ENCODE measurements at places on chromosomes 4 and X.

GRCh38 chr4:82213485-82214417 lies 160.0 kb downstream of the HNRNPD start:
- no peak for DNase-seq

DNA sequence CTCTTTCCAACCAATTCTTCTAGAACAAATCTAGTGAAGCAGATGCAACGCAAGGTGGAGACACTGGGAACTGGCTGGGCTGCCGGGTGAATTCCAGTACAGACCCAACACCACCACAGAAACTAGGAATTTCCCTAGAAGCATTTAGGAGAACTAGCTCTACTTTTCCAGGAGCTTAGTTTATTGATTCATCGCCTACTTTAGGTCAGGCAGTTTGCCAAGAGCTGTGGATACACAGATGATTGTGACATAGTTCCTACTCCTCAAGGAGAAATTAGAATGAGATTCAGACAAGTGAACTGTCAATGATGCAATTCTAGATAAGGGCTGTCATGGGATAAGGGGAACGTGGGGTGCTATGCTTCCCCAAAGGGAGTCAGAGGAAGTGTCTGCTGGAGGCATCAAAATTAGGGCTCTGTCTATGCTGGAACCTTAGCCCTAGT lies 350.0 kb downstream of the CAMK2D start:
- no peak for DNase-seq

- no peak for DNase-seq
Measured at GRCh38 chrX:44039556-44039955, 66.4 kb upstream of the NDP start.

DNA sequence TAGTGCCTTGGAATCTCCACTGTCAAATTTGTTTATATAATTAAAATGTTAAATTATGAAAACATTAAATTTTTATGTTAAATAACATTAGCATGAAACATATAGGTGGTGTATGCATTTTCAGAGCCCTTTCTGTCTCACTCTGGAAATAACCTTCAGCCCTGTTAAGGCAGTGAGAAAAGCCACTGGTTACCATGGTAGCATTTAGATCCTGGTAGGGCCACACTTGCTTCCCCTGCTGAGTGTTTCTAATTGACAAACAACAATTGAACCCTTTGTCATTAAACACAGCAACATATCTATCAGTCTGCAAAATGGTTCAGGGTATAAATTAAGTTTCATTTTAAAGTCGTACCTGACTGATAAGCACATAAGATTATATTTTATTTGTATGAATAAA lies 63.5 kb downstream of the PDK3 start:
- DNase-seq, result no peak

GRCh38 chrX:50839730-50840129 lies 25.7 kb upstream of the SHROOM4 start:
- DNase-seq, result no peak
